ENCODE measurements at places on chromosomes 2 and 18.

- no peak for DNase-seq
Observed at GRCh38 chr2:160890667-160891352, 269.4 kb upstream of the TANK start.

GRCh38 chr2:584863-585823 lies 92.1 kb downstream of the TMEM18 start:
- no peak for DNase-seq

- no peak for DNase-seq
Observed at GRCh38 chr2:98849113-98849512, 86.9 kb downstream of the CRACDL start.

GRCh38 chr18:59272891-59273758 lies at the start of gene RAX:
RAX (minus strand) TSS chr18:59273454; CDS start chr18:59273206, 248 bp downstream.
- no peak for DNase-seq

GRCh38 chr18:37551846-37552245 lies 13.8 kb downstream of the CELF4 start:
- DNase-seq: no peak

DNA sequence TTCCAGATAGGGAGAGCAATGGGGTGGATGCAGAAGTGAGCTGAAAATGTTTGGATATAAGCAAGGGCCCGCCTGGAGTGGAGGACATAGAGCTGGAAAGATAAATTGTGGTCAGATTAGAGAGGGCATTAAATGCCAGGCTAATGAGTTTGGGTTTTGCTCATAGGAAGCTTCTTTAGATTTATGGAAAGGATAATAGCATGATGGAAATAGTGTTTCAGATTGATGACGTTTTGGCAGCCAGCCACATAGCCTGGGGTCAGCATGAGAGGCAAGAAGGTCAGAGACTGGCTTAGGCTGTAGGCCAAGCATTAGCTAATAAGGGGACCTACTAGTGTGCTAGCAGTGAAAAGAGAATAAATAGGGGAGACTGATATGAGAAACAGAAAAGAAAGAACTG lies 321.6 kb downstream of the STK39 start:
- DNase-seq: no peak

All from umbilical cord (tissue), 2 donors.